CD4-positive, alpha-beta memory T cell (primary cell): ENCODE measurements at places on chromosomes 12 and 14.

- H3K36me3 ChIP-seq: no peaks in the 10 kb centered on the region
- H3K4me1 ChIP-seq: no peaks in the 10 kb centered on the region
- H3K4me3 ChIP-seq: no peak overlapping the region
- DNase-seq: no peak
These were observed 10.0 kb downstream of the VWF start for GRCh38 chr12:6114476-6114870.

DNA sequence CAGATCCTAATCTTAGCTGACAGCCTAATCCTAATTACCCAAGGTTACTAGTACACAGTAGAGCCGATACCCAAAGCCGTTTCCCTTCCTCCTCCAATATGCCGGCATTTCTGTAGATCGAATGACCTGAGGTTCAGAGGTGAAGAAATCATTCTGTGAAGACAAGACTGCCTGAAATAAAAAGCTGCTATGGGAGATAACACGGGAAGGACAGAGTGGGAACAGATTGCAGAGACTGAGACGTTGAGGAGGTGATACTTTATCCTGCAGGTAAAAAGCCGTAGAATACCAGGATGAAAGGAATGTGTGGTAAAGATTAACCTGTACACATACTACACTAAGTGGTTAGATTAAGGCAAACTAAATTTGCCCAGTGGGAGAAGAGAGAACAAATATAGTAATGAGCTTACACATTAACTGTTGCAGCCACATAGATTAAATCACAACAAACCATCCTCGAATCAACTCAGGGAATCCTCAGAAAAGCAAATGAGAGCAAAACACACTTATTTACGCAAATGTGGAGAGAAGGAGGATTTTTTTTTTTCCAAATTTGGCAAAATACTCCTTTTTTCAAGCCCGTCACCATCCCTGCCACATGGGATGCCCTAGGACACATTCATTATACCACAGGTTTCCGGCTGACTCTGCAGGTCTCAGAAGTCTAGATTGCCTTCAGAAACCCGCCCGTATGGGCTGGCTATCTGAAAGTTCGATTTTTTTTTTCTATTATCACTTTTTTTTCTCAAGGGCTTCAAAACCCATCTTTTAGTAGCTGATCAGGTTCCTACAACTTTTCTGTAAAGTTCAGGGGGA lies 188.0 kb downstream of the TTC8 start:
- no peak overlapping the region for H3K4me3 ChIP-seq
- H3K36me3 ChIP-seq: no peaks in the 10 kb centered on the region
- no peaks in the 10 kb centered on the region for H3K27me3 ChIP-seq
- no peak for DNase-seq
- H3K4me1 ChIP-seq: no peaks in the 10 kb centered on the region
- no peak overlapping the region for H3K27ac ChIP-seq

- H3K27ac ChIP-seq: no peak overlapping the region
- no peaks in the 10 kb centered on the region for H3K36me3 ChIP-seq
- DNase-seq: no peak
- peaks cover 17% of the 10 kb centered on the region for H3K4me1 ChIP-seq
These were observed 308.2 kb downstream of the FUT8 start for GRCh38 chr14:65720743-65721142.

DNA sequence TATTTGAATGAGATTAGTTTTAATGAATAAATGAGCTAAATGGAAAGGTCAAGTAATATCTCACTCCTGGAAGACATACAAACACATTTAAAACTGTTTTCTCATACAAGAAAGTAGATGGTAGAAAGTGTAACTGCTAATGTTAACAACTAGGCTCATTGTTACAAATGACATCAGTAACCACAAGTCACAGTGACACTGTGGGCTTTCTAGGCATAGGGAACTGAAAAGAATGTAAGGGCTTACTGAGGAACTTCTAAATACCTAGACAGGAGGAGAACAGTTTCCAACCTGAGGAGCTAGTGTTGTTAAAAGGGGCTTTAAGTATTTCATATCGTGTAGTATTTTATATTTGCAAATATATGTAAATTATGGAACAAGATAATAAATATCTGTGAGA lies 17.5 kb upstream of the ERGIC2 start:
- H3K4me3 ChIP-seq: no peak overlapping the region
- no peaks in the 10 kb centered on the region for H3K4me1 ChIP-seq

DNA sequence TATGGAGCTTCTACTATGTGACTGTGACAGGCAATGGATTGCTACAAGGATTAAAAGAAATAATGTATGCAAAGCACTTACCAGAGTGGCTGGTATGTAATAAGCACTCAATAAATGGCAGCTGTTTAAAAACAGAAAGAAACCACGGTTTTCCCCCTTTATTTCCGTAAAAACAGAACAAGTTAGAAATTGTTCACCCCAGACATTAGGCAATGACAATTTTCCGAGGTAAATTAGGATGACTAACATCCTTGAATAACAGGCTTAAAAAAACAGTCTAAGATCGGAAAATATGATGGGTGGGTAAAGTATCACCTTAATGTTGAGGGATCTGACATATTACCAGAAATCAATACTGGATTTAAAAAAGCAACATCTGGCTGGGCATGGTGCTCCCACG lies 20.9 kb upstream of the CNIH1 start:
- H3K36me3 ChIP-seq: no peaks in the 10 kb centered on the region
- no peak for DNase-seq
- no peak overlapping the region for H3K4me3 ChIP-seq
- H3K27me3 ChIP-seq: no peaks in the 10 kb centered on the region
- H3K4me1 ChIP-seq: no peaks in the 10 kb centered on the region

- H3K27me3 ChIP-seq: no peaks in the 10 kb centered on the region
- H3K4me3 ChIP-seq: no peak overlapping the region
- H3K36me3 ChIP-seq: no peaks in the 10 kb centered on the region
These were observed 12.6 kb upstream of the SFSWAP start for GRCh38 chr12:131698286-131698685.

- H3K27me3 ChIP-seq: no peaks in the 10 kb centered on the region
- no peak overlapping the region for H3K4me3 ChIP-seq
- no peaks in the 10 kb centered on the region for H3K4me1 ChIP-seq
- no peak overlapping the region for H3K27ac ChIP-seq
- no peak for DNase-seq
These were observed 49.7 kb downstream of the IGF1 start for GRCh38 chr12:102430661-102431060.

- no peak overlapping the region for H3K27ac ChIP-seq
- no peak for DNase-seq
- H3K27me3 ChIP-seq: no peaks in the 10 kb centered on the region
- no peaks in the 10 kb centered on the region for H3K36me3 ChIP-seq
- no peaks in the 10 kb centered on the region for H3K4me1 ChIP-seq
These were observed 142.5 kb upstream of the OVCH1 start for GRCh38 chr12:29639893-29640495.

GRCh38 chr12:132419631-132420246 lies 70.2 kb upstream of the FBRSL1 start:
- H3K4me3 ChIP-seq: no peak overlapping the region
- H3K4me1 ChIP-seq: peaks cover 7% of the 10 kb centered on the region
- DNase-seq: no peak
- no peak overlapping the region for H3K27ac ChIP-seq

DNA sequence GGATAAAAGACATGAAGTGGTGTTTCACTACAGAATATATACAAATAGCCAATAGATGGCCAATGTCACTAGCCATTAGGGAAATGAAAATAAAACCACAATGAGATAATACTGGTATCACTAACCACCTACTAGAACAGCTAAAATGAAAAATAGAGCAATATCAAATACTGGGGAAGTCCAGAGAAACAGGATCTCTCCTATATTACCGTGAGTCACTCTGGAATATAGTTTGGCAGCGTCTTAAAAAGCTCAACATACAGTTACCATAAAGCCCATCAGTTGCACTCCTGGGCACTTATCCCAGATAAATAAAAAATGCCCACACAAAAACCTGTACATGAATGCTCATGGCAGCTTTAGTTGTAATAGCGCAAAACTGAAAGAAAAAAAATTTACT lies 101.7 kb downstream of the TMTC1 start:
- H3K27ac ChIP-seq: no peak overlapping the region
- H3K4me1 ChIP-seq: no peaks in the 10 kb centered on the region
- DNase-seq: no peak

DNA sequence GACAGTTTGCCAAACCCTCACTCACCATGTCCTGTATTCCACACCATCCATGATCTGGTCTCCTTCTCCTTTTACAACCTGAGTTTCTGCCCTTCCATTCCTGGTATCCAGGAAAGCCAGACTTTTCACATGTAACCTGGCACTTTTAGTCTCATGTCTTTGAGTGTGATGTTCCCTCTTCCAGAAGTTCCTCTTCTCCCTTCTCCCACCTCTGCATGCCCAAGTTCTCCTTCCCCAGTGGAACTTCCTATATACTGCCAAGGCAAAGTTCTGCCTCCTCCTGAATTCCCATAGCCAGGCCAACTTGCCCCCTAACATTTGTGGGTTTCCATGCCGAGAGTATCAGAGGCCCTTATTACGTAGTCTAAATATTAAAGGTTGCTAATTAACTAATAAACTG lies 3.2 kb upstream of the ITPR2 start:
- DNase-seq: no peak
- no peaks in the 10 kb centered on the region for H3K36me3 ChIP-seq
- H3K4me3 ChIP-seq: no peak overlapping the region
- peaks cover 6% of the 10 kb centered on the region for H3K4me1 ChIP-seq
- no peaks in the 10 kb centered on the region for H3K27me3 ChIP-seq

DNA sequence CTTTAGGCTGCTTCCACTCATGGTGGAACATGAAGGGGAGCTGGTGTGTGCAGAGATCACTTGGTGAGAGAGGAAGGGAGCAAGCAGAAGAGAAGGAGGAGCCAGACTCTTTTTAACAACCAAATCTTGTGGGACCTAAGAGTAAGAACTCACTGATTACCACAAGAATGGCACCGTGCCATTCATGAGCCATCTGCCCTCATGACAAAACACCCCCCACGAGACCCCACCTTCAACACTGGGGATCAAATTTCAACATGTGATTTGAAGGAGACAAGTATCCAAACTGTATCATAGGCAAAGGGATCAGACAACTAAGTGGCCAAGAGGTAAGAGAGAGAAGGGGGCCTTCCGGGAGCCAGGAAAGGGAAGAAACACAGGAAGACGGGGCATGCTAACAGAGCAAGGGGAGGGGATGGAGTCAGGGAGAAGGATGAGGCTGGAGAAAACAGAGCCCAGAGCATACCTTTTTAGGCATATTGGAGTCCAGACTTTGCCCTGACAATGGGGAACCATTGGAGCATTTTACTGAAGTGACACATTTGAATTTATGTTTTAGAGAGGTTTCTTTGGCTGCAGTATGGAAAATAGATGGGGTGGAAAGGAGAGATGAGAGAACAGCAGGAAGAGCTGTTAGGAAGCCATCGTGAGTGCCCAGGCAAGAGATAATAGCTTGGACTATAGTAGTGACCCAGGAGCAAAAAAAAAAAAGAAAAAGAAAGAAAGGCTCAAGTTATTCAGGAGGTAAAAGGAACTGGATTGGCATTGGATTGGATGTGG lies 204.4 kb upstream of the NUDT4 start:
- no peaks in the 10 kb centered on the region for H3K27me3 ChIP-seq
- H3K36me3 ChIP-seq: no peaks in the 10 kb centered on the region
- no peak overlapping the region for H3K4me3 ChIP-seq
- no peak for DNase-seq
- H3K4me1 ChIP-seq: no peaks in the 10 kb centered on the region

DNA sequence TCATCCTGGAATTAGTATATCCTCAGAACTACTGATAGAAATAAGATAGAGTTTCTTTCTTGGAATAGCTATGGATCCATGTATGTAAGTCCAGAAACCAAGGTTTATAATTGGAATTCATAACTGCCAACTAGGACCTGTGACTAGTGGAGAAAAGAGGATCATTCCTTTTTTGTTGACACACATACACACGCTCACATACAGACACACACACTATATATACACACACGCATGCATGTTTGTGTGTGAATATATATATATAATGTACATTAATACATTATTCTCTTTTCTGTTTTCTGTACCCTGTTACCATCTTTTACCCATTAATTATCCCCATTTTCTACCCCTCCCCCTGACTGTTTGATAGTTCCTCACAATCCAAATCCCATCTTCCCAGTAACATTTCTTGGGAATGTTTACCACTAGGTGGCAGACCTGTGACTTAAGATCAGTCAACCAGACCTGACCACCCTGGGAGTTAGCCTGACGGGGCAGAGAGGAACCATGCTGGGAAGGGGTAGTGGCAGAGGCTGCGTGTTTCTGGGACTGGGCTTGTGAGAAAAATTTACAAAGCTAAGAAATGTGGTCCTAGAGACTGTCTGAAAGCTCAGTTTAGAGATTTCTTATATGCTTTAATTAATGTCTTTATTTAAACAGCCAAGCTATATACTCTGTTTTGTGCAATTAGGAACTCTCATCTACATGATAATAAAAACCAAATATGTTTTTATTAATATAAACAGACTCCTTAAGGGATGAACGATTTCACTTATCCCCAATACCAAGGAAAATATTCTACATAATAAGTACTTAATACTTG lies 308.0 kb downstream of the PPFIA2 start:
- H3K4me1 ChIP-seq: no peaks in the 10 kb centered on the region
- no peak for DNase-seq
- no peaks in the 10 kb centered on the region for H3K36me3 ChIP-seq
- H3K27me3 ChIP-seq: no peaks in the 10 kb centered on the region
- no peak overlapping the region for H3K27ac ChIP-seq
- no peak overlapping the region for H3K4me3 ChIP-seq

DNA sequence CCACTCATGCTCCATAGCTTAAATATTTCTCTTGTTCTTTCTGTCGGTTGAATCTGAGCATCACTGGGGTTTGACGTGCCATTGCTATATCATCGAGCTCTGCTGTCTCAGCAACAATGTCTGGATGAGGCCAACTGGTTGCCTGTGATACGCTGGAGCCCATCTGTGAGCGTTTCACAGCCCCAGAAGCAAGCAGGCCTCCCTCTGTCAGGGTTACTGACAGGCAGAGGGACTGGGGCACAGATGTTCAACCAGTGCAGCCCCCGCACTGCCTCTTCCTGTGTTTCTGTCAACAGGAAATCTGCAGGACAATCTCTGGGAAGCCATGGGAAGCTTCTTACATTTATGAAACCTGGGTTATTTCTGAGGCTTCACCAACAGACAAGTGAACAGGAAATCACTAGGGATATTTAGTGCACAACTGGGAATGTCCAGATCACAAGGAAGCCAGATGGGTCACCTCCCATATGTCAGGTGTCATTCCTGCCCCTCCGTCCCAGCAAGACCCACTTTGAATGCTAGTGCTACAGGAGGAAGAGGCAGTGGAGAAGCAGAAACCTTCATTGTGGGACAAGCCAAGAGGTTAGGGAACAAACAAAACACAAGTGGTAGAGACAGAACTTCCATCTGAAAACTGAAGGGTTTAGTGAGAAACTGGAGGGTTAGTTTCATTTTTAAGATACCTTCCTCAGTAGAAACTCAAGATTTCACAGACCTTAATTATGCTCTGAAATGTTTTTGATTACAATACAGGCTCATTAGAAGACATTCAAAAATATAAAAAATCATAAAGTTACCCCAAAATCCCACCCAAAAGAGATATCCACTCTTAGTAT lies 24.1 kb downstream of the DMAC2L start:
- no peak for DNase-seq
- no peak overlapping the region for H3K4me3 ChIP-seq
- H3K27ac ChIP-seq: no peak overlapping the region
- peaks cover 9% of the 10 kb centered on the region for H3K4me1 ChIP-seq
